ENCODE measurements at places on chromosomes 11 and 22.
A peak's percentile ranks its signal among the peaks of the same experiment; 100 is the strongest.

DNA sequence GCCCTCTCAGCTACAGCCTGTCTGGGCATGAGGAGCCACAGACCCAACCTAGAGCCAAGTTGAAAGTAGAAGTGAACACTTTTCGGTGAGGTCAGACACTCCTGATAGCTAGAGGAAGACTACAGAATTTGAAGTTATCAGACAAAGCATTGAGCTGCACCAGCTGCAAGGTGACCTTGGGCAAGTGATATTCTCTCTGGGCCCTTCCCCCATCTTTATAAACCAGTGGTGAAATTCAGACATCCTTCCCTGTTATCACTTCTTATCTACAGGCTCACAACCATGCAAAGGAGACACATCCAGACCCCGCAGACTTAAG is 8.0 kb upstream of the PMM1 start:
- no peak for DNase-seq

DNA sequence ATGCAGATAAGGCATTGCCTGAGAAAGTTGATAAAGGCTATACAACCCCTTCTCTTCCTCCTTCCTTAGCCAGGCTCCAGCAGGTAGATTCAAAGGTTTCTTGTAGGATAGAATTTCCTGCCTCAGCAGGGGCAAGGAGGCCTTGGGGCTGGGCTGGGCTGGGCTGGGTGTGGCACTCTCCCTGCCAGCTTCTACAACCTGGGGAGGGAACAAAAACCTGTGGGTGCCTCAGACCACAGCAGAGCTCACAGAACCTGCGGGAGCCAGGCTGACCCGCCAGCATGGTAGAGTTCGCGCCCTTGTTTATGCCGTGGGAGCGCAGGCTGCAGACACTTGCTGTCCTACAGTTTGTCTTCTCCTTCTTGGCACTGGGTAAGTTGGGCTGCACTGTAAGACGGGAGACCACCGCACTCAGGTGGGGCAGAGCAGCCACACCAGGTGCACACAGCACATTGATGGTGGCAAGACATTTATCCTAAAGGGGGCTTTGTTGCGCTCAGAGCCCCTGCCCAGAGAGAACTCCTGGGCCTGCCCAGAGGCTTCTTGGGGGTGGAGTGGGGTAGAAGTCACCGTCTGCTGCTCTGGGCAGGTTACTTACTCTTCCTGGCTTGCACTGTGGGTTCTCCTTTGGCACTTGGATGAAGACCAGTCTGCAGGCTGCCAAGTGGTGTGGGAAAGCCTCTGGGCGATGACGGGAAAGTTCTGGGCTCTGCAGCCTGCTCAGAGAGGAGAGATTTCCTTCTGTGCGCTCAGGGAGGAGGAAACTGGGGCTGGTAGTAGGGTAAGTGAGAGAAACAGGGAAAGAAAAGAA is at the start of gene MOGAT2:
Gene MOGAT2, plus strand, starts transcription at position 231 of the 811 bp plus-strand sequence. Its CDS starts 51 bp downstream, at position 282.
- no peak for DNase-seq

GRCh38 chr11:87779276-87780067 is 395.8 kb downstream of the RAB38 start:
- DNase-seq: no peak

DNA sequence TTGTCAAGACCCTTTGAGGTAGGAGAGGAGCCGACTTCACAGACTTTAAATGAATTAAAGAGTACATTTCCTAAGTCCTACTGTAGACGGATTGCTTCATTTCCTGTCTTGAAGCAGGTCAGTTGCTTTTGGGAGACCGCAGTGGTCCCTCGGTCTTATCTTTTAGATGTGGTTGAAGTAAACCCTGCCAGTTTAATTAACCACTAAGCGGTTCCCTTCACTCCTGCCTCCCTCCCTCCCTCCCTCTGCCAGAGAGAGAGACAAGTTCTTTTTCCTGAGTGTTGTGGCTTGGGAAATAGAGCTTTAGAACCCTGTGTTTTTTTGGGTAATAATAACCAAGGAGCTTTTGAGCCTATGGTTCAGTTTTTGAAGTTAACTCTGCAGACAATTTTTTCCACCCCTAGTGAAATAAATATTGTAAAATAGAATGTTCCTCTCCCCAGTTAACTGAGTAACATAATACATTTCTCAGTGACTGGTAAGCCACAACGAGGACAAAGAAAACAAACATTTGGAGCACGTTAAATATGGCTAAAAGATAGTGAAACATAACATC is 147.5 kb downstream of the LDLRAD3 start:
- DNase-seq: no peak

GRCh38 chr11:12812849-12813248 is 138.6 kb downstream of the TEAD1 start:
- DNase-seq: no peak

DNA sequence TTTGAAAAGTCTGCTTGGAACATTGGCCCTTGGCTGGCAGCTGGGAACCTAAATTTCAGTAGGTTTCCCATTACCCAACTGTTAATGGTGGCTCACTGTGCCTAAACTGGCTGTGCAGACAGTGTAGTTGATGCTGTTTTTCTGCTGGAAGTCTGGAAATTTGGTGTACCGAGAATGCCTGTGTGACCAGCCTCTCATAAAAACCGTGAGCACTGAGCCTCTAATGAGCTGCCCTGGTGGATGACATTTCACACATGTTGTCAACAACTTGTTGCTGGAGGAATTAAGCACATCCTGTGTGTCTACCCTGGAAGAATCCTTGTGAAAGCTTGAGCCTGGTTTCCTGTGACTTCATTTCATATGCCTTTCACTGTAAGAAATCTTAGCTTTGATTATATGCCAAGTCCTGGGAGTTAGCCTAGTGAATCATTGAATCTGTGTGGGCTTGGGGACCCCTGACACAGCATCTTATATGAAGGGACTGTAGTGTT is 131.1 kb downstream of the LDLRAD3 start:
- DNase-seq: peak; percentile 85

GRCh38 chr22:16967453-16968217 is 40.4 kb downstream of the GAB4 start:
- DNase-seq: no peak

DNA sequence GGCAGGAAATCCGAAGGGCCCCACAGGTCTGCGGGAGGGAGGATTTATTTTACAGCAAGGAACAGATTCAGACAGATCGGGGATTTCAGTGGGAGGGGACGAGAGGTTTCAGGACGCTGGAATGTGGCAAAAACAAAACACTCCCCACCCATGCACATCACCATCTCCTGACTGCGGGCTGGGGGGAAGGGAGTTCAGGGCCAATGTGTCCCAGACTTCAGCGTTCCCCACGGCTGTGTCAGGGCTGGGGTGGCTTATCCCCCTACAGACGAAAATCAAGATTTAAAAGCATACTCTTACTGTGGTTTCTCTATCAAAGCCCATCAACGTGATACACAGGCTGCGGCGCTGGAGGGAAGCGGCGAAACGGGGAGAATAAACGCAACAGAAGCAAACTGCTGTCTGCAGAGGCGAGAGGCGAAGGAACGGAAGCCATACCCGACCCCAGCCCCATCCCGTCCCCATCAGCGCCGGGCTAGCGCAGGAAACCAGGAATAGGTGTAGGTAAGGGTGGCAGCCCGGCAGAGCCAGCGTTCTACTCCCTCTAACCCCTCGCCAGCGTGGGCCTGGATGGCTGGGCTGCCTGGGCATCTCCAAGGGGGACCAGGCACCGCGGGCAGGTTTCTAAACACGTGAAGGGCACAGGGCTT is 2.7 kb downstream of the TENM4 start:
- no peak for DNase-seq

- DNase-seq: no peak
Measured at GRCh38 chr11:35388061-35388460, 31.3 kb downstream of the SLC1A2 start.

DNA sequence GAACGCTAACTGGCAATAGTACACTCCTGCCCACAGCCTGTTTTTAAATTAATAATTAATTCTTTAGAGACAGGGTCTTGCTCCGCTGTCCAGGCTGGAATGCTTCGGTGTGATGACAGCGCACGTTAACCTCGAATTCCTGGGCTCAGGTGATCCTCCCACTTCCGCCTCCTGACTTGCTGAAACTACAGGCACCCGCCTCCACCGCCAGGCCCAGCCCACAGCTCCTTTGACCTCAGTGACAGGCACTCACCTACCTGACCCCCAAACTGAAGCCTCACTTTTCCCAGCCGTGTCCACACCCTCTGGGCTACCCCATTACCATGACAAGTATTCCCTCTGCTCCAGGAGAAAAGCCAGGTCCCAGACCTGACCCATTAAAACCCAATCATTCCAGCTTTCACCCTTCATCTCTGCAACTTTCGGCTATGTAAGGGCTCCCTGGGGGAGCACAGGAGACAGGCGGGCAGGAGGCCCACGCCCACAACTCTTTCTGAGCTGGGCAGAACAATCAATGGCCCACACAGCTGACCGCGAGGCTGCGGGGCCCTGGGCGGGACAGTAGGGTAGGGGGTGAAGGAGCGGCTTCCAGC is 730 bp downstream of the LMNTD2 start:
- no peak for DNase-seq

GRCh38 chr11:19092850-19093249 is 24.1 kb upstream of the ZDHHC13 start:
- DNase-seq: no peak

DNA sequence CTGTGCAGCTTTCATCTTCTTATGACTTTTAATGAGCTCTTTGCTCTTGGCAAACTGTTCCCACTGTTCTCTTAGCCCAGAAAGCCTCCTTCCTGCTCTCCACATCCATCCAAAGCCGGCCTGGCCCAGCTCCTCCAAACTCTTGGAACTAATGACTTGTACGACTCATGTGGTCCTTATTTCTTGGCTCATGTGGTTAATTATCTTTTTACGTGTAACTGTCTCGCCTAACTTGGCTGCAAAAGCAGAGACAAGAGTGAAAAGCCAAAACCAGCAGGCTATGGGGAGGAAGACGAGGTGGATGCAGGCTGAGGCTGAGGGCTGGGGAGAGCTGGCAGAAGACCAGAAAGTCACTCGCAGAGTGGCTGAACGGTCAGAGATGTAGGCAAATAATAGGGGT is 5.5 kb downstream of the CSNK2A3 start:
- no peak for DNase-seq

- no peak for DNase-seq
Measured at GRCh38 chr11:73326929-73327811, 19.1 kb downstream of the ARHGEF17 start.

DNA sequence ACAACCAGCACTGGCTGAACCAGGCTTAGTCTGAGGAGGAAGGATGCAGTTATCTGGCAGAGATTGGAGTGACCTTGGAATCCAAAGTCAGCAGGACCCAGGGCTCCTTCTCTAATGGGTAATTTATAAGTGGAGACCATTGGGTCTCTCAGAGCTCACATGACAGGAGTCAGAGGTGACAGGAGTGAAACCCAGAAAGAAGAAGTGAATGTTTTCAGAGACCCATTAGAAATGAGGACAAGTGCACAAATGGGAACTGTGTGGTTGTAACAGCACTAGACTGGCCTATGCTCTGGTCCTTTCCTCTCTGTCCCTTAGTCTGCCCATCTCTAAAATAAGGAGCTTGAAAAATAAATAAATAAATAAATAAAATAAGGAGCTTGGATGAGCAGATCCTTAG is 107.4 kb downstream of the SERGEF start:
- DNase-seq: no peak

- no peak for DNase-seq
Measured at GRCh38 chr22:49317369-49317768, 510.3 kb downstream of the BRD1 start.

- peak; percentile 3 for DNase-seq
Measured at GRCh38 chr11:124801014-124801413, 808 bp upstream of the MSANTD2 start.

DNA sequence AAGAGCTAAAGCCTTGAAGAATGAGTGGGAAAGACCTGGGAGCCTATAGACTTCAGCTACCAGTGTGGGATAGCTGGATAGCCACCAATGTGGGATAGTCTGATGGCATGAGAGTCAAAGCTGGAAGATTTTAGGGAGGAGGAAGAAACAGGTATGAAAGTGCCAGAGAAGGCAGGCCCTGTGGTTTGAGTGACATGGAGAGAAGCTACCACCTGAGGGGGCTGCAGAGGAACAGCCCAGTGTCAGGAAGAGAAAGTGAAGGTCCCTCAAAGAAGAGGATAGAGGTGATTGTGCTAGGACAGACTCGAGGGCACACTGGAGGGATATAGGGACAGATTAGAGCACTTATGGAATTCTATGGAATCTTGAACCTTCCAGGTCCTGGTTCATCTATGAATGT is 23.1 kb upstream of the PAX6 start:
- DNase-seq: no peak

DNA sequence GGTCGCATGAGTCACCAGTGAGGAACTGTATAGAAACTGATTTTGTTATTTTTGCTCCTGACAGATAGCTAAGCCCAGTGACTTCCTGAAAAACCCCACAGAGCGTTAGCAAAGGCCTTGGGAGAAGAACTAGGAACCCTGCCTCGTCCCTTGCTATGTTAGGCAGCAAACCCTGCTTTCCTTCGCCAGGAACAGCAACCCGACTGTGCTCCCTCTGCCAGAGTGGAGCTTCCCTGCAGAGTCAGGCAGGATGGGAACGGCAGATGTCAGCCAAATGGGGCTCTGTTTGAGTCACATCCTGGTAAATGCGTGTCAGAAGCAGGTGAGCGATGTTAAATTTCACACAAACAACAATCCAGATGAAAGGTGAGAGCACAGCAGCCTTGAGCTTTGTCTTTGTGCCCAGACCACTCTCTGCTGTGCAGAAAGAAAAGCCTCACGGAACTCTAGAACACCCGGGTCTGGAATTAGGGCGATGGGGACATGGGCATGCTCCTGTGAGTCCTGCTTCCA is 186.6 kb downstream of the ADAMTS15 start:
- no peak for DNase-seq

DNA sequence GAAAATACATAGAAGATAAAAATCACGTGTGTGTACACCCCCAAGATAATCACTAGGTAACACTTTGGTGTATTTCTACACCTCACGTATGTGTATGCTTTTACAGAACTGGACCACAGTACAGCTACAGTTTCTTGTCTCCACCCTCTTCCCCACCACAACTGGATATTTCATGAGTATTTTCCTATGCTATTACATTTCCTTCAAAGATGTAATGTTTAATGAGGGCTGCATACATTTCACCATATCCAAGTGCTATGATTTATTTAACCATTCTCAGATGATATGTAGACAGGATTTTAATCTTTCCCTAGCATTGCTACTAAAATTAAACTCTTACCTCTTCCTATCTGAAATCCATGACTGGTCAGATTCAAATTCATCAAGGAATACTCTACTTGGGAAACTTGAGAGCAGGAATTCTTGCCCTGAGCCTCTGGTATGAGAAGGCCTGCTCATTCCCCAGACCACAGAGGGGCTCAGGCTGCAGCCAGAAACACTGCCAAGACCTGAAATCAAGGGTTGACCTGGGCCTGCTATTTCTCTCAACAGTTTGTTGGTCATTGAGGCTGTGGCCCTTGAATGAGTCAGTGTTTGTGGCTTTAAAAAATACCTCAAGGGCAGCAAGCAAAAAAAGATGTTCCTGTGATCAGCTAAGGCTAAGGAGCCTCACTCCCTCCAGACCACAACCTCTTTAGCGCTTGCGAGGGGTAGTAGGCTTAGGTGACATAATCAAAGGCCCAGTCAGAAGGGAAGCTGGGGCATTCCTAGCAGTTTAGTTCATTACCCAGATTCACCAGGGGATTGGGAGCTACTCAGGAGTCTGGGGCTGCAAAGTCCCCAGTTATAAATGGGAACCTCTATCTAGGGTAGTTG is 55.5 kb downstream of the ABTB2 start:
- DNase-seq: peak; percentile 84

- DNase-seq: no peak
Measured at GRCh38 chr11:47007579-47007978, 71.0 kb downstream of the CSTPP1 start.

All from fibroblast of skin of left quadriceps (primary cell).